ENCODE measurements at places on chromosomes 7 and 10.
A peak's percentile ranks its signal among the peaks of the same experiment; 100 is the strongest.

DNA sequence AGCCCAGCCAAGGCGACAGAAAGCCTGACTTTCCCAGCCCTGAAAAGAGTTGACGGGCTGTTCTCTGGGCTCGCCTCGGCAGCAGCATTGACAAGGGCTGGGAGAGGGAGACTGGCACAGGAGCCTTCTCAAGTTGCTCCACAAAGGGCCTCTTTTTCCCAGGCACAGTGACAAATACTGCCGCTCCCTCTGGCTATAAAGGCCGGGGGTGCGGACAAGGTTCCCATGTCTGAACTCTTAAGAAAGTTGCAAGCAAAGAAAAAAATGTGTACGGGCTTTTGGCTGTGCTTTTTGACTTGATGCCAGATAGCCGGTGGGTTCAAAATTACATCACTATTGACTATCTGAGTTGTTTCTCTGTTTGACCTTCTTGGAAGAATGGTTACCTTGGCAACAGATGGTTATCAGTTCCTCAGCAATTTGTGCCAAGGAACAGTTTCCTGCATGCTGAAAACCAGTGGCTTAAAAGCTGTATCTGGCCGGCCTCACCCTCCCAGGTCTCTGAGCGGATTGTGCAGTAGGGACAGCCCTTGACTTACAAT lies 115.9 kb upstream of the EEPD1 start:
- peak; percentile 80 for DNase-seq

- no peak for DNase-seq
Observed at GRCh38 chr7:12695965-12696364, 8.5 kb downstream of the ARL4A start.

GRCh38 chr10:18681366-18681765 lies 22.1 kb downstream of the ARL5B start:
- DNase-seq = no peak

- DNase-seq = peak; percentile 42
Observed at GRCh38 chr7:73718905-73719805, at the start of gene STX1A. STX1A (minus strand) TSS chr7:73719669; CDS start chr7:73719631, 38 bp downstream.

DNA sequence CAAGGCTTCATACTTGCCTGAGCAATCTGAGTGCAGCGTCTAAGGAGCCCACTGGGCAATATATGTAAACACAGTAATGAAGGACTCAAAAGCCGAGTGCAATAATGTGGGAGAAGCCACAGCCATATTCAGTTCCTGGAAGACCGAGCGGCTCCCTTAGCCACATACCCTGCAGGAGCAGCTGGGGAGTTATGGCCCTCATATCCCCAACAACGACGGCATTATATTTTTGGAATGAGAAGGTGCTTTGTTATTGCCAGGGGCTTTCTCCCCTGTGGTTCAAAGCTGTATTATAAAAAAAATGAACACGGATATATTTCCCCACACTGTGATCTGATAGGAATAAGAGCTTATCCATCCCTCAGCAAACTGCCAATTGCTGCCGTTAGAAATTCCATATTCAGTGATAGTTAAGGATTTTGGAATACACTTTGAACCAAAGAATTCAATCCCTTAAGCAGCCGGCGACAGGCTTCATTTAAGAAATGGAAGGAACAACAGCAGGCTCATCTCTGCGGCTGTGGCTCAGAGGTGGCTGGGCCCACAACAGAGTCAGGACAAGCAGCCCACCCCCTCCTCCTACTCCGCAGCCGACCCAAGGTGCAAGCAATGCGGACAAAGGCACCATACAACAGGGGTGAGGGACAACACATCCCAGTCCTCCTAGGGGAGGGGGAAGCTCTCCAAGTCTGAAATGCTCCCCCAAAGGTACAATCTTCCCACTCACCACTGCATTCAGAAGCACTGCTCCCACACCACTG lies 77.2 kb downstream of the TNS3 start:
- no peak for DNase-seq

- DNase-seq = no peak
Observed at GRCh38 chr7:117384688-117385362, 42.5 kb downstream of the ASZ1 start.

DNA sequence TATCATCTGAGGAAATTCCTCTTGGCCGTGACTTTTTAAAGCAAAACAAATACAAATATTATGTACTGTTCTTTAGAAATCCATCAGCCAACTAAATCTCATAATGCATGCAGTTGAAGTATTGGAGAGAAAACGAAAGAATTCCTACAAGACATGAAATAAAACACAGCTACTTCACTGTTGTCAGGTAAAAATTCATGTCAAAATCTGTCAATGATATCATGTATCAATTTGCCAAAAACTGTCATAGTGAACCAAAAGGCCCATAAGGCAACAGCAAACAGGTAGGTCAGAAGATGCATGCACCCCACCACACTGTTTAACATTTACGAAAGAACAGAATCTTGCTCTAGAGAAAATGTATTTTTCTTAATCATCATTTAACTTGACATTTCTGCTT lies 2.3 kb downstream of the GPR22 start:
- no peak for DNase-seq

- DNase-seq = no peak
Observed at GRCh38 chr10:67772894-67773511, 65.0 kb downstream of the DNAJC12 start.

DNA sequence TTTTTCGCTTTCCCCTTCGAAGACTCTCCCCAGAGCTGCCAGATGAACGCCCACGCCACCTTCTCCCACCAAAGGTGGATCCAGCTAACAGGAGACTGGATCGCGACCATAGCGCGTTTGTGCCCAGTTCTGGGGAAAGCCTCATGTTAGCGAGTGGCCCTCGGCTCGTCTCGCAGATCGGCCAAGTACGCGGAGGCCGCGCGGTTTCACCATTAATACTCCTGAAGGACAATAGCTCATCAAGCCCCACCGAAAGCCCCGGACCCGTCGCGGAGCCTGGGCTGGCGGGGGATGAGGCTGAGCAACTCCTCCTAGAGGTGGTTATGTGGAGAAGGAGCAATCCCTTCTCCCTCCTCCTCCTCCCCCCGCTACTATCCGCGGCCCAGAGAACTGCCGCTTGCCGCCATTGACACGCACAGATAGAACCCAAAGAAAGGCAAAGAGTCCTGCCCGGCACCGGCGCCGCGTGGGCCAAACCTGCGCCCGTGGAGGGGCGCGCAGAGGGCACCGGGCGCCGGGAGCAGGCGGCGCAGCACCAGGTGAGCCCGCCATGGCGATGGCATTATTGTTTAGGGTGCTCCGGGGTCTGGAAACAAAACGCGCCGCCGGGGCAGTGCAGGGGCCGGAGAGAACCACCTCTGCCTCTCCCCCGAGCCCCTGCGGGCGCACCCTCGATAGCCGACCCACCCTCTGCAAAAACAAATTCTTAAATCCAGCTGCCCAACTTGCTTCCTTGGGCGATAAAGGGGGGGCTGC lies at the start of gene MACROH2A2:
MACROH2A2 (plus strand) TSS at position 385 of the 756 bp plus-strand sequence. CDS start 22,813 bp downstream, outside the sequence.
- peak; percentile 27 for DNase-seq

- no peak for DNase-seq
Observed at GRCh38 chr7:88218836-88219605, 817 bp downstream of the SRI start.

GRCh38 chr7:35731349-35731748 lies 36.4 kb upstream of the HERPUD2 start:
- DNase-seq = no peak

DNA sequence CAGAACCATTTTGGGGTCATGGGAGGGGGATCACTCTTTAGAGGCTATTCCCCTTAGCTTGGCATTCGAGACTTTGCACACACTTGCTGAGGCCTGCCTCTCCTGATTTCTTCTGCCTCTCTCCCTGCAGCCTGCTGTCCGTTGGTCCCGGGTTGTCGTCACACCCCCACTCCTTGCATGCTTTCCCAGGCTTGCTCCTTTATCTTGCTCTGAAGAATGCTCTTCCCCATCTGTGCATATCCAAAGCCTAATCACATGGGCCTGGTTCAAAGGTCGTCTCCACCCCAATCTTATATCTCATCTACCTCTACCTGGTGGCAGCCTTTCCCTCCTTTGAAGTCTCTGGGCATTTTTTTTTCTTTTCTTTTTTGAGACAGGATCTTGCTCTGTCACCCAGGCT lies 24.3 kb upstream of the EMX2 start:
- DNase-seq = no peak

DNA sequence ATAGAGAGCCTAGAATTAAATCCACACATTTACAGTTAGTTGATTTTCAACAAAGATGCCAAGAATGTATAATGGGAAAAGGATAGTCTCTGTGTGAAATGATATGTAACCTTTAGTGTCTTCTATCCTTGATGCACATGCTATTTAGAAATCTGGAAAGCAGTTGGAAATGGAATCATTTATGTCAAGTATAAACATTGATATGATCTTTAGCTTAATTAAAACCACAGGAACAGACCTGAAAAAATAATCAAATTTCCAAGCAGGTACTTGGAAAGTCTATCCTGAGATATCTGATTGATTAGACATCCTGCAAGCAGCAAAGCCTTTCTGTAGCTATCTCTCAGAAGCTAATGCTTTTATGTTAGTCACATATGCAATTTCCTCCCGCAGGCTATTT lies 24.4 kb upstream of the SRI start:
- DNase-seq = no peak

GRCh38 chr10:60283397-60283796 lies 106.3 kb downstream of the ANK3 start:
- no peak for DNase-seq

GRCh38 chr7:66013938-66014337 lies 31.9 kb upstream of the GUSB start:
- DNase-seq = peak; percentile 32

- no peak for DNase-seq
Observed at GRCh38 chr10:26464632-26465280, 26.6 kb downstream of the APBB1IP start.

GRCh38 chr7:157854066-157854891 lies 517.5 kb downstream of the DNAJB6 start:
- no peak for DNase-seq

- no peak for DNase-seq
Observed at GRCh38 chr7:15781944-15782343, 95.5 kb upstream of the MEOX2 start.

GRCh38 chr7:112199035-112199655 lies 7.1 kb downstream of the DOCK4 start:
- no peak for DNase-seq

DNA sequence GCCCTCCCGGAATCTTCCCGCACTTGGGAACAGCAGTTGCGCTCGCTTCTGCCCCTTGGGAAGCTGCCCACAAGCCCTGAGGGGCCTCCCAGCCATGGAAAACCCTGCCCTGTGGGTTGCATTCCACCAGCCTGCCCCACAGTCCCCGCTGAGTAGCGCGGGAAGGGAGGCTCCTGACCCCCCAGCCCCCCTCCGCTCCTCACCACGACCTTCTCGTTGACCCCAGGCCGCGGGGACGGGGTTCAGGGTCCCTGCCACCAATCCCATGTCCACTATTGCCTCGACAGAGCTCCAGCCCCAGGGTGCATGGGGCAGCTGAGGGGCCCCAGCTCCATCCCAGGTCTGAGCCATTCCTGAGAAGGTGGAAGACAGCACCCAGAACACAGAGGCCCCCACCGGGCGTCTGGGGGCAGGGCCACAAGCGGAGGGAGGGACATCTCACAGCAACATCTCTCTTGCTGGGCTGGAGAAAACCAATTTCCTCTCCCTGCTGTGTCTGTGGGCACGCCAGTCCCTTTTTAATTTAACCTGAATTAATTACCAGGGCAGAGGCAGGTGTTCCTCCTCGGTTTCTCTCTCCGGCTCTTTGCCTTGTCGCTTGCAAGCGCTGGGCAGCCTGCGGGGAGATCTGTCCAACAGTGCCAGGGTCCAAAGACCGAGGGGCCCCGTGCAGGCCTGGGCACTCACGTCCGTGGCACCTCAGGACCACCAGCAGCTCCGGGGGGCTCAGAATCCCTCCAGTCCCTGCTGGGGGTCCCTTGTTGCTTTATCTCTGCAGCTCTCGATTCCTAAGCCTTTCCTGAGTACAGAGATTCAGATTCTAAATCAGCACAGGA lies 57.9 kb downstream of the FOXL3 start:
- no peak for DNase-seq

DNA sequence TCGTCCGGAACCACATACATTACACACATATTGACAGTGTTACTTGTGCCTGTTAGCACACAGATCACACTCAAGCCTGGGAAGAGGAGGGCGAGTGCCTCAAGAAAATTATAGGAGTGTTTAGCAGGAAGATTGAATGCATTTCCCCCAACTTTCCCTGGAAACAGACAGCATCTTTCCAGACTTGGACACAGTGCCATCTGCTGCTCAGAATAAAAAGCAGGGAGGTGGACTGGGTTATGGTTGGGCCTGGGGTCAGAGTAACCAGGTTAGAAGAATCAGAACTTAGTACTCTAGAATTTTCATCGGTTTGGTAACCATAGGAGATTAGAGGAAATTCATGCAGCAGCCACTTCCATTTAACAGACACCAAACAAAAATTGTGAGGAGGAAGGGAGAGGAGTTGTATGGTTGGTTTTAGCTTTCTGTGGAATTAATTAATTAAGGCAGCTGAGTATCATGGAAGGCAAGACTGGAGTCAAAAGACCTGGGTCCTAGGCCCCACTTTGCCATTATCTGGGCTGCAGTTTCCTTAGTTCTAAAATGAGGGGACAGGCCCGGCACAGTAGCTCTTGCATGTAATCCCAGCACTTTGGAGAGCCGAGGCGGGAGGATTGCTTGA lies 43.4 kb upstream of the OPTN start:
- DNase-seq = no peak

GRCh38 chr10:133372507-133372906 lies 647 bp downstream of the ECHS1 start:
- DNase-seq = no peak

- peak; percentile 17 for DNase-seq
Observed at GRCh38 chr7:48182718-48183369, 11.6 kb downstream of the ABCA13 start.

DNA sequence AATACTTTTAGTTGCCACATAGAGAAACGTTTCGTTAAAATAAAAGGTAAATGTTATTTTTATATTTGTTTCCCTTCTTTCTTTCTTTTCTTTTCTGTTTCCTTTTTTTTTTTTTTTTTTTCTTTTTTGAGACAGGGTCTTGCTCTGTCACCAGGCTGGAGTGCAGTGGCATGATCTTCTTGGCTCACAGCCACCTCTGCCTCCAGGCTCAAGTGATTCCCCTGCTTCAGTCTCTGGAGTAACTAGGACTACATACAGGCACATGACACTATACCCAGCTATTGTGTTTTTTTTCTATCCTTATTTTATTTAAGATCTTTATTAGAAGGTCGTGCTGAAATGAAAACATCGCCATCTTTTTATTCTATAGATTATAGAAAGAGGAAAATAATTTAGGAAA lies 661.8 kb upstream of the MBL2 start:
- DNase-seq = no peak

DNA sequence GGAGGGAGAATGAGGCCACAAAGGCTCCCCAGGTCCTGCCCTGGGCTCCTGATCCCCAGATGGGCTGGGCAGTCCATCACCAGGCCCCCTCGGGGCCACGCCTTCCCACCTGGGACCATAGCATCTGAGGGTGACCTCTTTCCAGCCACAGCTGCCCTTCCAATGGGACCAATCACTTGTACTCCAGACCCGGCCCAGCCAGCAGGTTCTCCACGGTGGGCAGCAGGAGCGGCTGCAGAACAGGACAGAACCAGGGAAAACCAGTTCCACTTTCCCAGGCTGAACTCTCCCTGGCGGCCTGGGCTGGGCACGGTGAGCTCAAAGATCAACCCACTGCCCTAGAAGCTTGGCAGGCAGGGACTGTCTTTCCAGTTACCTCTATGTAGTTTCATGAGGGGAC lies 257.6 kb downstream of the MAD1L1 start:
- no peak for DNase-seq

Data from GM04504 (cell line).